ENCODE measurements at places on chromosomes 13 and 19. TPM values are rescaled to one million over a fixed set of nuclear protein-coding genes. Genes with fewer than 3 reads are reported as not detected.

Gene SHISA2
- 367 TPM for total RNA-seq

Gene CD209
- total RNA-seq: not detected

Gene PSG1
- not detected for total RNA-seq

Gene STARD13
- total RNA-seq: 2.0 TPM

Gene TPTE2
- total RNA-seq: 0.17 TPM

GRCh38 chr13:26529441-26529840, 28.0 kb upstream of the WASF3 start:
- peak; percentile 78 for DNase-seq
- H3K4me3 ChIP-seq: no peak overlapping the region
- H3K36me3 ChIP-seq: no peaks in the 10 kb centered on the region
- H3K4me1 ChIP-seq: peaks cover 46% of the 10 kb centered on the region

GRCh38 chr19:12202250-12202649, 39.4 kb downstream of the ZNF136 start:
- no peak overlapping the region for H3K27ac ChIP-seq
- H3K27me3 ChIP-seq: no peaks in the 10 kb centered on the region
- H3K4me1 ChIP-seq: no peaks in the 10 kb centered on the region
- peak; percentile 48 for DNase-seq
- H3K36me3 ChIP-seq: peaks cover 4% of the 10 kb centered on the region

DNA sequence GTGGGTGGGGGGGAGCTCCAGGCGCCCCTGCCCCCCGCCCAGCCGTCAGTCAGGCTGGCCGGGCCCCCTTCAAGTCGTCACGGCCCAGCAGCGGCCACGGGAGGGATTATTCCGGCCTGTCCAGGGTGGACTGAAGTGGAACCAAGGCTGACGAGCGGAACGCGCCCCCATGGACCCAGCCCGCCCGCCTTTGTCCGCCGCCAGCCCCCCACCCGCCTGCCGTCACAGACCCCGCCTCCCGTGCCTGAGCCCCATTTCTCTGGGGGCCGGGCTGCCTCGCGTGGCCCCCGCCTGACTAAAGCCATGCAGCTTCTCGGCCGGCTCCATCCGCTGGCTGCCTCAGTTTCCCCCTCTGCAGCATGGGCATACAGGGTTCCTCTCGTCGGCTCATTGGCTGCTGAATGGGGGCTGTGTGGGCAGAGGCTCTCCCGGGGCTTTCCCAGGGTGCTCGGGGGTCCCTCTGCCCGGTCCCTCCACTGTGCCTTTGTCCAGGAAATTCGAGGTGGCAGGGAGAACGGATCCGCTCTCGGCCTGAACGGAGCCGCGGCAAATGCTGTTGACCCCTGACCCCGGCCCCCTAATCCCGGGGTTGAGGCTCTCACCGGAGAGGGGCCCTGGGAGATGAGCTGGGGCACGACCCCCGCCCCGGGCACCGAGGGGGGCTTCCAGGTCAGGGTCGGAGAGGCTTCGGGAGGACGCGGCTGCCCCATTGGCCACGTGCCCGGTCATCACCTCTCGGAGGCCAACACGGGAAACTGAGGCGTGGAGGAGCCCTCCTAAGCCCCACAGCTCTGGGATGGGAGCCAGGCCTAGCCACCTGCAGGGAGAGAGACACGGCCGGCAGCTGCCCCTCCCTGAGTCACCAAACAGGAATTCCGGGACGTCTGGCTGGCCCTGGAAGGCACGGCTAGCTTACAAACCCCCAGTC, 27.4 kb downstream of the EFNA2 start:
- no peak overlapping the region for H3K4me3 ChIP-seq
- H3K27ac ChIP-seq: no peak overlapping the region
- H3K4me1 ChIP-seq: peaks cover 25% of the 10 kb centered on the region

GRCh38 chr19:45645068-45645630, 6.0 kb upstream of the EML2 start:
- no peaks in the 10 kb centered on the region for H3K36me3 ChIP-seq
- no peak for DNase-seq
- peaks cover 5% of the 10 kb centered on the region for H3K4me1 ChIP-seq
- peak overlapping the region; percentile 42 for H3K4me3 ChIP-seq
- H3K27ac ChIP-seq: no peak overlapping the region

DNA sequence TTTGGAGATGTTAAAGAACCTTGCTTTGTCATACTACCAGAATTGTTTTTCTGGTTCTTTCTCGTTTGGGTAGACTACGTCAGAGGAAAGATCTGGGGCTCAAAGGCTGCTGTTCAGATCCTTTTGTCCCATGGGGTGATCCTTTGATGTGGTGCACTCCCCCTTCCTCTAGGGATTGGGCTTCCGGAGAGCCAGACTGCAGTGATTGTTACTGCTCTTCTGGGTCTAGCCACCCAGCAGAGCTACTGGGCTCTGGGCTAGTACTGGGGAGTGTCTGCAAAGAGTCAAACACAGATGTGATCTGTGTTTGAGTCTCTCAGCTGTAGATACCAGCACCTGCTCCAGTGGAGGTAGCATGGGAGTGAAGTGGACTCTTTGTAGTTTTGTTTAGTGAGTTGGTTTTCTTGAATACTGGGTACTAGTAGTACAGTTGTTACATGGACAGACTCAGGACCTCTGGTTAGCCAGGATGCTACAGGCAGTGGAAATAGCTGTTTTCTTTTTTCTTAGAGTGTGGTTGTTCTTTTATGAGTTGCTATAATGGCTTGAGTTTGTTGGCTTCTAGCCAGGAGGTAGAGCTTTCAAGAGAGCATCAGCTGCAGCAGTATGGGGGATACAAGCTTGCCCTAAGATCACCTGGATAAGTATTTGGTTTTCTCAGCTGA, 34.4 kb downstream of the DNAJC15 start:
- H3K4me1 ChIP-seq: peaks cover 60% of the 10 kb centered on the region
- no peaks in the 10 kb centered on the region for H3K36me3 ChIP-seq
- no peak overlapping the region for H3K4me3 ChIP-seq

DNA sequence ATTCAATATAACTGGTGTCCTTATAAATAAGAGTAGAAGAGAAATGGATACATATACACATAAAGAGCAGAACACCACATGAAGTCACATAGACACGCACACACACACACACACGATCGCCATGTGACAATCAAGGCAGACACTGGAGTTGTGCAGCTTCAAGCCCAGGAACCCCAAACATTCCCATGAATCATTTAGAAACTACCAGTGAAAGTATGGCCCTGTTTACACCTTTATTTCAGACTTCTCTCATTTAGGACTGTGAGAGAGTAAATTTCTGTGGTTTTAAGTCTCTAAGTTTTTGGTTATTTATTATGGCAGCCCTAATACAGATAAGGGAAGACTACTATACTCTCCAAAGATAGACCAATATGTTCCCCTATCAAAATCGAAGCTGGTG, 20.4 kb upstream of the TNFSF13B start:
- no peaks in the 10 kb centered on the region for H3K4me1 ChIP-seq
- no peak overlapping the region for H3K27ac ChIP-seq
- no peak overlapping the region for H3K4me3 ChIP-seq
- H3K36me3 ChIP-seq: no peaks in the 10 kb centered on the region
- DNase-seq: no peak
- H3K27me3 ChIP-seq: no peaks in the 10 kb centered on the region

DNA sequence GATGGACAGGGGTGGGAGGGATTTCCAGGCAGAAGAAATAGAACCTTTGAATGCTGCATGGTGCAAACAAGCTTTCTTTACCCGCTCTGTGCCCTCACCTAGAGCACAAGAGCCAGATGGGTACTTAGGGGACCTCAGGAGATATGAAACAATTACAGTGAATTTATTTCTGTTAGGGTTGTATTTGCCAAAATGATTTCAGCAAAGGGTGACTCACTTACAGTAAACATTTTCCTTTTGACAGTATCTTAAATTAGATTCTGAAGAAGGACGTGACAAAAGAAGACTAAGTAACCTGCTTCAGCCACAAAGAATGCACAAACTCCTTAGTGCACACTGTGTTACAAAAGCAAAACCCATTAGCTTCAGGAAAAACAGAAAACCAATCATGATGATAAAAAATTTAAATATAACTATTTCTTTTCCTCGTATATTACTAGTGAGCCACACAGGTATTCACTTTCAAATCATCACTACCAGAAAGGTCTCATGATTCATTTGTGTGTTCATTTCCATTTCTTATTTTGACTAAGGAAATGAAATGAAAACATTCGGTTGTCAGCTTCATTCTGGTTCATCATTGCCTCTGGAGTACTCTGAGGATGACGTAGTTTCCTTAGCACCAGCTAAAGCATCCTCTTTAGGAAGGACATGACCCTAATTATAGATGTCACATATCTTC, 158.8 kb downstream of the NHLRC3 start:
- H3K27me3 ChIP-seq: no peaks in the 10 kb centered on the region
- H3K36me3 ChIP-seq: no peaks in the 10 kb centered on the region
- no peak overlapping the region for H3K4me3 ChIP-seq
- peaks cover 9% of the 10 kb centered on the region for H3K4me1 ChIP-seq
- no peak overlapping the region for H3K27ac ChIP-seq
- no peak for DNase-seq

DNA sequence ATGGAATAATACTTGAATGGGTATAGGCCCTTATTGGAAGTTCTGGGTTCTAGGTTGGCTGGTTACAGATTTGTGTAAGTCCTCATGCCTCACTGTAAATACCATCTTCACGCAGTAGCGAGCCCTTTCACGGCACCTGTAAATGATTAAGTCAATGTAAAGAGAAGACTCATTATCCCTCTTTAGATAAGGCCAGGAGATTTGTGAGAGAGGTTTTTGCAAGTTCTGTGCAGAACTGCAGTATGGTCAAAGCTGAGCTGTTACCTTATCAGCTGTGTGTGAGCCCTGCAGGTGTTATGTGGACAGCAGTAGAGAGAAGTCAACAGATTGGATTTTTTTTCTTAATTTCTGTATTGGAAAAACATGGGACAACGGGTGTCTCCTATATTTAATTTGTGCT, 141.6 kb downstream of the SHISA2 start:
- DNase-seq: peak; percentile 57
- peak overlapping the region; percentile 81 for H3K27ac ChIP-seq

- H3K4me1 ChIP-seq: no peaks in the 10 kb centered on the region
- no peaks in the 10 kb centered on the region for H3K27me3 ChIP-seq
- DNase-seq: peak; percentile 56
- no peak overlapping the region for H3K4me3 ChIP-seq
- H3K27ac ChIP-seq: no peak overlapping the region
These were observed 21.7 kb downstream of the PHF11 start for GRCh38 chr13:49517461-49517860.

- DNase-seq: peak; percentile 70
- no peaks in the 10 kb centered on the region for H3K27me3 ChIP-seq
- no peak overlapping the region for H3K27ac ChIP-seq
- H3K4me1 ChIP-seq: no peaks in the 10 kb centered on the region
- H3K4me3 ChIP-seq: no peak overlapping the region
- no peaks in the 10 kb centered on the region for H3K36me3 ChIP-seq
These were observed 11.0 kb downstream of the CTU1 start for GRCh38 chr19:51097166-51097738.

DNA sequence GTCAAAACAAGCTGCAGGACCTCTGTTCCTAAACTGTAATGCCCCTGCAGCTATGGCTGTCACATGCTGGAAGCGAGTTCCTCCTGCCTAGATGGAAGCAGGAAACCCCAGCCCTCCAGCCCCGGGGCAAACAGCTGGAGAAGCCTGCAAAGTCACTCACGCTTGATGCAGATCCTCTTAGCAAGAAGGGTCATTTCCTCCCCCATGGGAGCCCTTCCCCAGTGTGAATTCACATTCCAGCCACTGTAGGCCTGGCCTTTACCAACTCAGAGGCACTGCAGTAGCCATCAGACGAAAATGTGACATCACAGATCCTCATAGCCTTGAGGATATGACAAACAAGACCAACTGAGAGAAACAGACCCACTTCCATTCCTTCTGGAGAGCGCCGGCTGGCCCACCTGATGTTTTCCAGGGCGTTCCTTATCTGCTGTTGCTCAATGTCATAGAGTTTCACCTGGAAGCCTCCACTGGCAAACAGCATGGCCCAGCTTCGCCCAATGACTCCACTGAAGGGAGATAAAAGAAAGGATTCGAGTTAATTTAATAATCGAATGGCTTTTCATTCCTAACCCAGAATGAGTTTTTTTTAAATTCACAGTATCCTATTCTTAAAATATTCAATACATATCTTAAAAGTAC, 13.5 kb downstream of the CRYL1 start:
- no peak overlapping the region for H3K4me3 ChIP-seq
- no peaks in the 10 kb centered on the region for H3K36me3 ChIP-seq
- H3K4me1 ChIP-seq: peaks cover 4% of the 10 kb centered on the region
- H3K27me3 ChIP-seq: no peaks in the 10 kb centered on the region
- peak; percentile 43 for DNase-seq
- H3K27ac ChIP-seq: no peak overlapping the region

DNA sequence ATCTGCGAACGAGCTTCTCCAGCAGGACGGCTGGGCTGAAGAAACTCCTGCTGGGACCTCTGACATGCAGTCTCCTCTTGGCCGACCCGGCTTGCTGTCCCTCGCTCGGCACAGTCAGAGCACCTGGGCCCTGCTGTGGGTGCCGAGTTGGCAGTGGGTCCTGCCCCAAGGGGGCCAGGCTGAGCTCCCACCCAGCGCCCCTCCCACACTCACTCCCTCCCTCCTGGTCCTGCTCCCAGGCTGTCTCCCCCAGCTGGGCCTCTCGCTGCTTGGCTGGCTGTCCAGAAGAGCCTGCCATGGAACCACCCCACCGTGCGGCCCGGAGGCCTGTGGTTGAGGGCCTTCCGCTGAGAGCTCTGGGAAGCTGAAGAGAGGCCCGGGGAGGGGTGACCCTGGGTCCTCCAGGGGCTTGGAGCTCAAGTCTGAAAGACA, 6.0 kb downstream of the AKT2 start:
- no peak overlapping the region for H3K4me3 ChIP-seq
- no peaks in the 10 kb centered on the region for H3K27me3 ChIP-seq
- DNase-seq: no peak
- no peak overlapping the region for H3K27ac ChIP-seq
- no peaks in the 10 kb centered on the region for H3K36me3 ChIP-seq

- H3K4me3 ChIP-seq: no peak overlapping the region
- no peaks in the 10 kb centered on the region for H3K27me3 ChIP-seq
- no peak overlapping the region for H3K27ac ChIP-seq
- H3K36me3 ChIP-seq: peaks cover 5% of the 10 kb centered on the region
- no peak for DNase-seq
These were observed 37.9 kb downstream of the MLLT1 start for GRCh38 chr19:6241680-6242377.
